ENCODE measurements at places on chromosomes 1 and 21.

- DNase-seq = no peak
Observed at GRCh38 chr21:44931137-44931500, 8.7 kb upstream of the SLX9 start.

- no peak for DNase-seq
Observed at GRCh38 chr1:206967096-206967849, 3.0 kb downstream of the FCAMR start.

GRCh38 chr1:102861247-102861646, 247.1 kb downstream of the COL11A1 start:
- DNase-seq = no peak

DNA sequence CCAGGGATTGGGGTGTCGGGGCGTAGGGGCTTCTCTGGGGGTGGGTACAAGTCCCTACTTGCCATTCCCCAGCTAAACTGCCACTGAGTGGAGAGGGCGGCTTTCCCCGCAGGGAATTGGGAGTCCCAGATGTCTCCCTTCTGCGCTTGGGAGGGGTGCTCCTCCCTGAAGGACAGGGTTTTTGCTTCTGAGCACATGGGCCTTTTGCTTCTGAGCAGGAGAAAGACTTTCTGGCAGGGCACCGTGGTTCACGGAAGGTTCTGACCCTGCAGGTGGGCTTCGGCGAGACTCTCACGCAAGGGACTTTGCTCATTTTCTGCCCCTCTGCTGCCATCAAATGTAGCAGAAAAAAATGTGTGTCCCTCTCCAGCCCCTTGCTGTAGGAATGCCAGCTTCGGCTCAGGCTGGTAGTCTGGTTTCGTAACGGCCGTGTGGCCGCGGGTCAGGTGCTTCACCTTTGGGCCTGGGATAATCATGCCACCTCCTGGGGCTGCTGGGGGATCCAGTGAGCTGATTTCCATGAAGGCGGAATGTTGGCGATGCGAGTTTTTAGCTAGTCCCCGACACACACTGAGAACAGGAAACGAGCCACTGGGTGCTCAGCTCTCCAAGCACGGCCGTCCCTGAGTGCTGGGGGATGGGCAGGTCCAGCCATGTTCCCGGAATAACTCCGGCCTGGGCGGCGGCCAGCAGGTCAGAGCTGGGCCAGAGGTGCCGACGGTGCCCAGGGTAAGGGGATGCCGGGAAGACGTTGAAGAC, 364.0 kb downstream of the CAMTA1 start:
- no peak for DNase-seq

DNA sequence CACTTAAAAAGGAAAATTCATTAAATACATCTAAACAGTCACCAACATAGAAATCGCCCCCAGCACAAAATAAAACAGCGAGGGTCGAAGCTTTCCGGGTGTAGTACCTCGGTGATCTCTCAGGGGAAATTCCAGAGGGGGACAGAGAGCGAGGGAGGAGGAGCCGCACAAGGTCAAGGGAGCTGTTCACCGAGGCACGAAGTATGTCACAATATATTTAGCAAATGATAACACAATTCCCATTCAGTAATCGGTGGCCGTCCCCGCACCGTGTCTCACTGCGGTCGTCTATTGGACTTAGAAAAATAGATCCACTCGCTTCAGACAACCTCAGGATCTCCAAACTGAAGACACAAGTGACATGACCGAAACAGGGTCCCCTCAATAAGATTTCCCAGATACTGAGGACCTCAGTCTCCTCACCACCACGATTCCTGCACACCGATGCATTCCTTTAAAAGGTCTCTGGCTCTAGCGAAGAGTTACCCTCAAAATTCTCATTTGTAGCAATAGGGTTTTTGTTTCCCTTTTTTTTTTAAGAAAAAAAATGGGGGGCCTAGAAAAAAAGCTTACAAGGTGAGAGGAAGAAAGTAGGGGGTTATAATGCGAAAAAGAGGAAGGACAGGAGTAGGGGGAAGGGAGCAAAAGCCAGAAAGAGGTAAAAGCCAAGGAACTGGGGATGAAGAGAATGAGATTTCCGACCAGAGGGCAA, 1.1 kb downstream of the LPGAT1 start:
- DNase-seq = peak; percentile 20

DNA sequence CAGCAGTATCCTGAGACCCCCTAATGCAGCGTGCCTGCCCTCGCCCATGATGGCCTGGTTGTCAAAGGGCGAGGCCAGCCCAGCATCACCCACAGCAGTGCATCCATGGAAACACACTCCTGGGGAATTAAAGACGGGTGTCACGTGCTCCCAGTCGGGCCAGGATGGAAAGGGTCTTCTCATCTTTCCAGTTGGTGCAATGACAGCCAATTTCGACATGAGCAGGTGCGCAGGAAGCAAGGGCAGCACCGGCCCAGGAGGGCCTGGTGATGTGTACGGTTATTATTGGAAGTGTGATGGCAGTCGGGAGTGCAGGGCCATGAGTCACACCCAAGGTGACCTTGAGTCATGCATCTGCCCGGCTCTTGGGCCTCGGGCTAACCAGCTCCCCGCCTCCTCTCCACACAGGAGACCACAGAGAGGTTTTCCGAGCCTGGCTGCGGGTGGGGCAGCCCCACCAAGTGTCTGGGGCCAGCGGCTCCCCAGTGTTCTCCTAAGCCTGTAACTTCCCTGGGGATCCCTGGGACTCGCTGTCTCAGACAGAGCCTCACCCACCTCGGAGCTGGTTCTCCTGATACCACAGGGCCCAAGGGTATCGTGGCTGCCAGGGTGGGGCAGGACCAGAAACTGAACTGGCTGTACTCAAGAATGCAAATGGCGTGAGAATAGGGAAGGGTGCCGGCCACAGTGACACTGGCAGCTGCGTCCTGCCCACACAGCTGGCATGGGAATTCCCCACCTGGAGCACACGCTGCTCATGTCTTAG, 119.8 kb downstream of the SIK1 start:
- no peak for DNase-seq

- no peak for DNase-seq
Observed at GRCh38 chr21:26948194-26948593, 18.7 kb downstream of the ADAMTS5 start.

DNA sequence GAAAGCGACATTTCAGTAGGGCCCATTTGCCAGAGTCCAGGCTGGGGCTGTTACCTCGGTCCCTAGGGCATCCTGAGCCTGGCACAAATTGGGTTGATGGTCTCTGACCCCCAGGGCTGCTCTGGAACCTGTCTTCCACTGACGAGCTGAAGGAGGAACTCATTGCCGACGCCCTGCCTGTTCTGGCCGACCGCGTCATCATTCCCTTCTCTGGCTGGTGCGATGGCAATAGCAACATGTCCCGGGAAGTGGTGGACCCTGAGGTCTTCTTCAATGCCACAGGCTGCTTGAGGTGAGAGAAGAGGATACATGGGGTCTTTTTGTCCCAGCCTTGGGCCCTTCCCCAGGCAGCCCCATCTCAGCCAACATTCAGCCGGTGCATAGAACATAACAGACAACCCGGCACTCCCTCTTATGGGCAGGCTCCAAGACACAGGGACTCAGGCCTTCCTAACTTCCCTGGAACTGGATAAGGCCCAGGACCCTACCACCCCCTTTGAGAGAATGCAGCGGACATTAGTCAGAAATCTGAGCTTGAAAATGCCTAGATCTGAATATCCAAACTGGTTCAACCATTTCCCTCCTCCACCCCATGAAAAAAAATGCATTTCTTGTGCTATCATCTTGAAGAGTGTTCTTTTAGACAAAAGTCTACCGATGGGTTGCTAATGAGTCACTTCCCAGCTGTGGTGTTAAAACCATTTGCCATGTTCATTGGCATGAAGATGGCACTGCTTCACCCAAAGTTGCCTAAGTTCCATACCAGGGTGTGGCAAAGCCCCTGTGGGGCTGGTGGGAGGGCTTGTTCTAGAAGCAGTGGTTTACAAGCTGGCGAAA, 35.4 kb downstream of the PKP1 start:
- no peak for DNase-seq

- no peak for DNase-seq
Observed at GRCh38 chr21:33136847-33137502, 67.0 kb downstream of the OLIG1 start.

GRCh38 chr1:220594356-220594755, 66.4 kb downstream of the MARK1 start:
- DNase-seq = no peak

GRCh38 chr1:44553127-44553758, 121.0 kb downstream of the TMEM53 start:
- no peak for DNase-seq

- DNase-seq = no peak
Observed at GRCh38 chr1:104629589-104629988, 879.9 kb downstream of the AMY1C start.

DNA sequence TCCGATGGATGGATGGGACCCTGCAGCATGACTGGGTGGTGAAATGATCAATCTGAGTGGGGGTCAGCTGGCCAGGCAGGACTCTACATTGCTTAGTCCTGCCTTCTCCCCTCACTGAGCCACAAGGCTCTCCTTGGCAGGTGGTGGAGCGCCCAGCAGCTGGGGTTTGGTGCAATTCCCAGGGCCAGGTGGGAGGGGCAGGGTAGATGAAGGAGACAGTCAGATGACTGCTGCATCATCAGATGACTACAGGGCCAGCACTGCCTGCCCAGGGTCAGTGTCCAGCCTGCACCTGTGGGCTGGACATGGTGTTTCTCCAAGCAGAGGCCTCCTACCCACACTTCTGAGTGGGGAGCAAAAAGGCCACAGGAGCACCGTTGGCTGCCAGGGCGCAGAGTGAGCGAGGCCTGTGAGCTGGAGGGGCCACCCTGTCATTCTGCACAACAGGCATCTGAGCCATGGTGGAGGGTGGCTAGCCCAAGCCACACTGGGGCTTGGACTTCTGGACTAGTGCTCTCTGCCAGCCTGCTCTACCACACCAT, 103.9 kb upstream of the EDN2 start:
- no peak for DNase-seq

DNA sequence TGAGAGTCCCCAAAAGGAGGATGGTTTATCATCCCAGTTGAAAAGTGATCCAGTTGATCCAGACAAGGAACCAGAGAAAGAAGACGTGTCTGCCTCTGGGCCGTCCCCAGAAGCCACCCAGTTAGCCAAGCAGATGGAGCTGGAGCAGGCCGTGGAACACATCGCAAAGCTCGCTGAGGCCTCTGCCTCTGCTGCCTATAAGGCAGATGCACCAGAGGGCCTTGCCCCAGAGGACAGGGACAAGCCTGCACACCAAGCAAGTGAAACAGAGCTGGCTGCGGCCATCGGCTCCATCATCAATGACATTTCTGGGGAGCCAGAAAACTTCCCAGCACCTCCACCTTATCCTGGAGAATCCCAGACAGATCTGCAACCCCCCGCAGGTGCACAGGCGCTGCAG, 43.3 kb downstream of the ZBTB17 start:
- no peak for DNase-seq

DNA sequence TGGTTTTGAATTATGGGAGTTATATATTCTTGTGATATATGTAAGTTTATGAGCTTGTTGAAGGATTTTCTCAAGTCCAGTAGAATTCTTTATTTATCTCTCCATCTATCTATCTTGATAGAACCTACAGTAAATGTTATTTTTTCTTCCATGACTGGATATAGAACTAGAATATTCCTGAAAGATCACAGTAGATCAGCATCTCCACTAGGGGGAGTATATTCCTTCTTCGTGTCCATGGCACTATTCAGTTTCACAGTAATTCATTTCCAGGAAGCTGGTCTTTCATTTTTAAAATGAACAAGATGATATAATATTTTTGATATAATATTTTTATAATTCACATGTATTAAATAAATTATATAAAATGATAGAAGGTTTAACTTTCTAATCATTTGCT, 18.8 kb downstream of the TMPRSS15 start:
- peak; percentile 7 for DNase-seq

DNA sequence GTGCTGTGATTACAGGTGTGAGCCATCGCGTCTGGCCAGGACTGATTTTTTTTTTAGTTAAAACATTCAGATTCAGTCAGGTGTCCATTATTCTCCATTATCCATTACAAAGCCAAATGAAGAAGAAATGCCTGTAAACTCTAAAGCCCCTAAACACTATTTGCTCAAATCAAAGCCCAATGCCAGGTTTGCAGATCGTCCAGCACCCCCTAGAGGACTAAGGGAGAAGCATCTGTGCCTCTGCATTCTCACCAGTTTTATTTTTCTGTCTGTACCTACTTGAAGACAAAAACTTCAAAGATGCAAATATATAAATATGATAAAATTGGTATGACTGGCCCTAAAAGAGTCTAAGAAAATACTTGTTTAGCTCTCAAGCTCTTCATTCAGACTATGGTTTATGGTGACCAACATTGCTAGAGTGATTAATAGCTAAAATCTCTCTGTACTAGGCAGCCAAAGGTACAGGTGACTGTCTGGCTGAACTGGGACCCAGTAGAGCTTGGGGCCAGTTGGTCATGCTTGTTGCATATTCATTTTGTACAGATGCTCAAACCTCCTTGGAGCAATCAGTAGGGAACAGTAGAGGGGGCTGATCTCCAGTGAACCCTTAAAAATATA, 138.4 kb downstream of the SYT2 start:
- no peak for DNase-seq

DNA sequence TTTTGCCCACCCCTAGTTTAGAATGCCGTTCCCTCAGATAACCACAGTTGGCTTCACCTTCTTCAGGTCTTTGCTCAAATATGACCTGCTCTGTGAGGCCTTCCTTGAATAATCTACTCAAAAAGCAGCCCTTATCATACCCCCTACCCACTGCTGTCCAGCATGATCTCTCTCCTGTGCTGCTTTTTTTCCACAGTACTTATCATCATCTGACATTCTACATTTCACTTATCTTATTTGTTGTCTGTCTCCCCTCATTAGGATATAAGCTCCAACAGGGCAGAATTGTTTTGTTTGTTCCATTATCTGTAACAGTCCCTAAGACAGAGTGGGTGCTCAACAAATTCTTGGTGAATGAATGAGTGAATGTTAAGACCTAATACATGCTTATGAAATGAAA, 18.1 kb downstream of the USP24 start:
- DNase-seq = no peak

- no peak for DNase-seq
Observed at GRCh38 chr21:32645261-32646182, 33.3 kb upstream of the CFAP298 start.

- no peak for DNase-seq
Observed at GRCh38 chr1:218048828-218049420, 236.2 kb upstream of the RRP15 start.

GRCh38 chr1:201562257-201562656, 23.3 kb downstream of the NAV1 start:
- DNase-seq = no peak

DNA sequence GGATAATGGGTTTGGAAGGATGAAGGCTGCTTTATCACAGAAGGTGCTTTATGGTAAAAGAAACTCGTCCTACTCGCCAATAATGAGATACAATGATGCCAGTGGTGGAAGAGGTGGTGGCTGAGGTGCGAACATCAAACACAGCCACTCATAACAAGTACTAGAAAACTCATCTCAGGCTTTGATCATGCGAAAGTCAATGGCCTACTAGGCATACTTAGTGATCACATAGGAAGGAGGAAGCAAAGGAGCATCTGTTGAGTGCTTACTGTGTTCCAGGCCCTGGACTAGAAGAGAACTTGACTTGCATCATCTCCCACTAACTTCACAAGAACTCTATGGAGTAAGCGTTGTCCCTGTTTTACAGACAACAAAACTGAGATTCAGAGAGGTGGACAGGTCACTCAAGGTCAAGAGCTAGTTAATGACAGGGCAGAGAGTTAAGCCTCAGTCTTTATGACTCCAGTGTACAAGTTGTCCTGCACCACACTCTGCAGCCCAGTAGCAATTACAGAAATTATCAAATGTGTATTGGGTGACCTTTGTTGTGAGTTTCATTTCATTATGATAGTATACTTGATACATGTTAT, 33.6 kb downstream of the RUNX1 start:
- DNase-seq = no peak

- no peak for DNase-seq
Observed at GRCh38 chr1:113109908-113110554, 37.0 kb downstream of the LRIG2 start.

GRCh38 chr1:110205156-110205555, 5.0 kb upstream of the KCNC4 start:
- no peak for DNase-seq
